ENCODE measurements at places on chromosomes 2 and 18.

GRCh38 chr18:1648712-1649111 lies 744.0 kb downstream of the ADCYAP1 start:
- DNase-seq: no peak

- no peak for DNase-seq
Measured at GRCh38 chr2:73999881-74000597, 15.3 kb downstream of the TET3 start.

GRCh38 chr2:119472749-119473148 lies 41.1 kb downstream of the TMEM37 start:
- no peak for DNase-seq

- DNase-seq: no peak
Measured at GRCh38 chr2:180110469-180110868, 103.4 kb upstream of the CWC22 start.

Measured in bronchial epithelial cell (primary cell).